ENCODE measurements at places on chromosomes 3 and 15.

- DNase-seq: no peak
Measured at GRCh38 chr3:184884359-184885017, 72.5 kb downstream of the VPS8 start.

DNA sequence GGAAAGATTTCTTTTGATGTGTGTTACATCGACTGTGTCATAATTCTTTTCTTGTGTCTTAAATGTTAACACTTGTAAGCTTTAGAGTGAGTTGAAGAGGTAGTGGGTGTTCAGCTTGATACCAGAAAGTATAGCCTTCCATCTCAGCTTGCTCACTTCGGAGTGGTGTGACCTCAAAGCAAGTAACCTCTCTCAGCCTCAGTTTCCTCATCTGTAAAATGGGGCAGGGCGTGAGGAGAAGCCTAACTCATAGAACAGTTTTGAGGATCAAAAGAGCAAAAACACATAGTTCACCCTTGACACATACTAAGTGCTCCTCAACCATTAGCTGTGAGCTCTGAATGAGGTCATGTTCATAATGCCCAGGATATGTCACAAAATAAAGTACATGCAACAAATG is 434.8 kb upstream of the PROK2 start:
- DNase-seq: no peak

- no peak for DNase-seq
Measured at GRCh38 chr15:41656188-41656587, 4.0 kb upstream of the MGA start.

- DNase-seq: no peak
Measured at GRCh38 chr3:157091083-157091833, 68.7 kb downstream of the CCNL1 start.

DNA sequence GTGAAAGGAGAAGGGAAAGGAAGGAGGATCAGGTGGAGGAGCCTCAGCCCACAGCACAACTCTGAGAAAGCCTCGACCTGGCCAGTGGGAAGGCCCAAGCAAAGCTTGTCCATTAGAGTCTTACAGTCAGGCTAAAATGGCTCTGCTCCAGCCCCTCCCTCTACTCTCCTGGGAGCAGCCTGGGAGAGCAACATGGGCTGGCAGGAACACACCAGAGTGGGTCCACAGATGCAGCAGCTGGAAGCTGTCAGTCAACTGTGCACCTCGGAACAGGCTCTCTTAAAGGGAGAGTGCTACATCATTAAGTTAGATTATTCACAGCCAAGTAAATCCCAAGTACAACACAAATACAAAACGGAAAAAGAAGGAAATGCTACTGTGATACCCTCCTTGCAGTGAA is 98.0 kb upstream of the LIMD1 start:
- no peak for DNase-seq

DNA sequence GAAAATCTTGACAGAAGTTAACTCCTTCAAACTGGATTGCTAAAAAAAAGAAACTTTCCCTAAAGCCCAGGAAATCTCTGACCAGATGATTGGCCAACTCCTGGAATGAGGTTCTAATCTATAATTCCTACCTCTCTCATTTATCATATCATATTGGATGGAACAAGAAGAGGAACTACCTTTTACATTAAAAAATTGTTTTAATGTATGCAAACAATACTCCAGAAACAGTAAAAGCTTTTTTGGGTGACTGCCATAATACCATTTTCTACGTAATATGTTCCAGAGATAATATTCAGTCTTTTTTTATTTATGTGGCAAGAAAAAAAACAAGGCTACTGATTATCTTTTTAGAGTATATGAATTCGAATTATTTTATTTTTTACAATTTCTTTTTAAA is 204.4 kb downstream of the TUSC7 start:
- no peak for DNase-seq

GRCh38 chr3:57559526-57559925 is 3.5 kb downstream of the PDE12 start:
- no peak for DNase-seq

- DNase-seq: no peak
Measured at GRCh38 chr3:47722859-47723258, 58.8 kb downstream of the SMARCC1 start.

DNA sequence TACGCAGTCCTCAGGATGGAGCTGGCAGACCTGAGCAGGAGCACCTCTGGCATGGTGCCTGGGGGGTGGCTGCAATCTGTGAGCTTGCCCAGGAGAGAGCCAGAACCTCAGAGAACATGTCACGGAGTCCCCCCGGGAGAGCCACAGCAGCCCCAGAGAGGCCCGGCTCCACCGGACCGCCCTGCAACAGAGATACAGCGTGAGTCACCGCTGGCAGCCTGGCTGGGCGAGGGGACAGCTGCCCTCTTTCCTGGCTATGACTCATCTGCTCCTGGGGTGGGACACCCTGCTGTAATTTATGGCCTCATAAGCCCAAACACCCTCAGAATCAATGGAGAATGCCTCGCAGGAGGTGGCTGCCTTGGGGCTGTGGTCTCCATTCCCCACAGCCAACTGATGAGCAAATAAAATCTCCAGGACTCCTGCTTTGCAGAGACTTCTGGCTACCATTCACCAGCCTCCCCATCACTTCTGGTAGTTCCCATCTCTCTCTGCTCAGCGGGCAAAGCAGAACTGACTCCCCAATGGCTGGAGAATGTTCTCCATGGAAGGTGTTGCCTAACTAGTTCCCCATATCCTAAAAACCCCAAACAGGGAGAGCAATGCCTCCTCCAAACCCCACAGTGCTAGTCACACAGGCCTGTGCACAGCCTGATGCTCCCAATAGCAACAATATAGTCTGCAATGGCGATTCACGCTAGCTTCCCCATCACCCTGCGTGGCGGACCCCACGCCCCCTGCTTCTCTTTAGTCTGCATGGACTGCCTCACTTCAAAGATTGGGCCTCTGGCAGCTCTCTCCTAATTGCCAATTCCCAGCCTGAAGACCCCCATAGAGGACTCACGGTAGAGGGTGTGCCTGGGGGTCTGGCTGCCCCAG is 21.6 kb downstream of the ACSBG1 start:
- DNase-seq: no peak

DNA sequence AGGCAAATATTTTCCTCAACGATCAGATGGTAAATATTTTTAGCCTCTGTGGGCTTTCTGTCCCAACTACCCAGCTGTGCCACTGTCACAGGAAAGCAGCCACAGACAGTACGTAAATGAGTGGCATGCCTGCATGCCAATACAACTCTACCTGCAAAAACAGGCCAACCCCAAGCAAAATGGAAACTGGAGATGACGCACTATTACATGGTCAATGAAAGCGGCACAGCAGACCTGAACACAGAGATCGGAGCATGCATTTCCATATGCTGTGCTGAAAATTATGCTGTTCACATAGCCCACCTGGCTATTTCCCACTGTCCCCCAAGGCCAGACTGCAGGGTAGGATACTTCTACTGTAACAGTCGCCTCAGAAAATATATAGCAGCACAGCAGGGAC is 57.8 kb downstream of the HERC2 start:
- no peak for DNase-seq

DNA sequence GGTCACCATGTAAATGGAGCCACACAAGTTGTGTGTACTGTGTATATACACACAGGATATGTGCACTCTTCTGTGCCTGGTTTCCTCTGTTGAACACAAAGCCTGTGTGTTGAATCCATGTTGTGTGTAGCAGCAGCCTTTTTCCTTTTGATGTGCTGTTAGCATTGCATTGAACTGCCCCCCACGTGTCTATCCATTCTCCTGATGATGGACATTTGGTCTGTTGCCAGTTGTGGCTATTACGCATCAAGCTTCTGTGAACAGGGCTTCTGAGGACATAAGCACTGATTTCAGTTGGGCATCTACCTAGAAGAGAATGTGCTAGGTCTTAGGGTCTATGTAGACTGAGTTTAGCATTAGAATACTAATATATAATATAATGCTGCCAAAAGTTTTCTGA is 77.4 kb downstream of the LSM3 start:
- DNase-seq: no peak

DNA sequence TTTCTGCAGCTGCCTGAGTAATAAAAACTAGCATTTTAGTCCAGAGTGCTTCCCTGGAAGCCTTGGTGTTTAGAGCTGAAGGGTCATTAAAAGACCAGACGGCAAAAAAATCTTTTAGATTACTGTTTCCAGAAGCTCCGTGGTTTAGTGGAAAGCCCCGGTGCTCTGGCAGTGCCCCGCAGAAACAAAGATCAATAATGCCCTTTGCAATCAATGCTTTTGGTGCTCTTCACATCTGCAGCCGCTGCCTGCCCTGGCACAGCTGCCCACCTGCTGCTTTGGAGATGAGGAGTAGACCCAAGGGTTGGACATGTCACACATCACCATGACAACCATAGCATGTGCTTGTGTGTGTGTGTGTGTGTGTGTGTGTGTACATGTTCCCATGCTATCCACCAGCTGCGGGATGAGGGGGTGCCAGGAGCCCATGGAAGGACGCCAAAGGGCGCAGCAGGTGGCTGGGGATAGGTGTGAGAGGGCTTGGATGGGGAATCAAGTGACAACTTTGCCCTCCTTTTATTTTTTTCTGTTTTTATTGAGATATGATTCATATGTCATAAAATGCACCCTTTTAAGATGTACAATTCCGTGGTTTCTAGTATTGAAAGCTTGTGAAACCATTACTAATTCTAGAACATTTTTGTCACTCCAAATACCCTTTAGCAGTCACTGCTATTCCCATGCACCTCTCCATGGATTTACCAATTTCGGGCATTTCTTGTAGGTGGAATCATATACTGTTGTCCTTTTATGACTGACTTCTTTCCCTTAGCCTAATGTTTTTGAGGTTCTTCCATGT is 75.7 kb upstream of the KLHL25 start:
- DNase-seq: no peak

GRCh38 chr15:70835415-70835814 is 18.5 kb downstream of the LARP6 start:
- DNase-seq: no peak

- no peak for DNase-seq
Measured at GRCh38 chr15:57382215-57382614, 5.9 kb downstream of the CGNL1 start.

DNA sequence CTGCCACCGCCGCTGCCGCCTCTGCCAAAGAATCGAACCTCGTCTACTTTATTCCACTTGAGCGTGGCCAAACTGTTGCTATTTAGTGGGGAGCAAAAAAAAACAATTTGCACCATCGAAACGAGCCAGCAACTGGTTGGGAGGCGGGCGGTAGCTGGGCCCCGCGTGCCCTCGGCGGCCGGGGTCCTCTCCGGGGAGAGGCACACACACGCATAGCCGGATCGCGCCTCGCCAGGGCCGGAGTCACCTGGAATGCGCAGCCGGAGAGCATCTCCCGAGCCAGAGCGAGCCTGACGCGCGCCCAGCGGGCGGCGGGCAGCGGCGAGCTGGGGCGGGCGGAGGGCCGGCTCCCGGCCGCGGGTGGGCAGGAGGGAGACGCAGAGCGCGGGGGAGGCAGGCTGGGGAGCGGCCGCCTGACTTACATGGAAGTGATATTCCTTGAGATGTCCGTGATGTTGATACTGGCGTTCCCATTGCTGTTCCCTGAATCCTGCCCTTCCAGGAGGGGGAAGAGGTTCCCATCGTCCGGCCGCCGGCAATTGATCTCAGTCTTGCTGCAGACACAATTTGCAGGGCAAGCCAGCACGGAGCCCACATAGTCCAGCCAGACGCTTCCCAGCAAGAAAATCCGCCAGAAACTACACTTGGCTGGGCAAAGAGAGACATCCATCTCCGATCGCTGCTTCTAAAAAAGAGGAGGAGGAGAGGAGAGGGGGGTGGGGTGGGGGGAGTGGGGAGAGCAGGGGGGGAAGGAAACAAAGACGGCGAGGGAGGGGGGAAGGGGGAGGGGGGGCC is 858 bp downstream of the NTRK3 start:
- DNase-seq: no peak

GRCh38 chr3:150409512-150410310 is 1.6 kb downstream of the TSC22D2 start:
- DNase-seq: peak; percentile 50

- no peak for DNase-seq
Measured at GRCh38 chr3:64160000-64160695, 65.1 kb downstream of the PRICKLE2 start.

- DNase-seq: no peak
Measured at GRCh38 chr3:23859012-23859743, 53.4 kb downstream of the UBE2E1 start.

- DNase-seq: no peak
Measured at GRCh38 chr15:91113030-91113429, 13.0 kb downstream of the SV2B start.

DNA sequence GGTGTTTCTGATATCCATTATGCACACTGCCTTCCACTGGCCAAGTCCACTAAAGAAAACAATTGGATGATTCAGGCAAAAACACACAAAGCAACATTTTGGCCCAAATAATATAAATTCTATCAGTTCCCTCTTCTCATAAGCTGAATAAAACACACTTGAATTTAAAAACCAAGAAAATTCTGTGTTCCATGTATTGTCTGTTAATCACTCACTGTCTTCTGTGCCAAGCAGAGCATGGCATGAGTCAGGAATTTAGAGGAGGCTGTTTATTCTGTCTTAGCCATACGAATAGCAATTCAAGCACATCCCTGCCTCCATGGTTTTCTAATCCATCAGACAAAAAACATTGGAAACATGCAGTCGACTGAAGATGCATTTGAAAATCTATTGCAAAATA is 215.6 kb upstream of the UMPS start:
- DNase-seq: no peak

DNA sequence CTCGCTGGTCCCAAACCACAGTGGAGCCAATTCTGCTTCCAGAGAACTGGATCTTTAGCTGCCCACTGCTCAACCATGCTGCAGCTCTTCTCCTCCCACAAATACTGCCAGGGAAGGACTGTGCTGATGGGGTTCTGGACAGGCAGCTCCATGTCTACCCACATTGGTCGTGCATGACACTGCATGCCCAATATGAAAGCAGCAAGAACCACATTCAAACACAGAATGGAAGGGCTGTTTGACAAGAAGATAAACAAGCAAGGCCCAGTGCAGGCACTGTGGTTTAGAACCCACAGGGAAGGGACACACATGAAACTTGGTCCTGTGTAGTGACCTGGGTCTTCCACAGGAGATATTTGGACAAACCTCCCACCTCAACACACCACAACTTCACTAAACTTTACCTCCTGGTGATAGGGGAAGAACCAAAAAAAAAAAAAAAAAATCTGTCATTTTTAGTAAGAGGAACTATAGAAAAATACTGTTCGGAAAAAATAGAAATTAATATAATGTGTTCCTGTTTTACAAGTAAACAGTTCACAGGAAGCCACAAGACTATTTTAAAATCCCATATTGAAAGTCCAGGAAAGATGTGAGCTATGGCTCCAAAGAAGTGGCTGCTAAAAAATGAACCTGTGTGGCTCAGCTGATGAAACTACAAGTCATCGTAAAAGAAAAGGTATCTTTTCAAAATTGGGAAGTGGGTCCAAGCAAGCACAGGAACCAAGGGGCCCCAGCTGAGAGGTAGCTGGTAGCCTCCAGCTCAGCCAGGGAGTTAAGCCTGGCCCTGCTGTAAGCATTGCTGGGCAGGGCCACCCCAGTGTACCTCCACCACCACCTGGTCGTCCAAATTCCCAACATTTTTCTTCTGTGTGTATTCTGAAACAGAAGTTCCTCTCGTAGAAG is 77.7 kb upstream of the ACAN start:
- no peak for DNase-seq

GRCh38 chr3:62665627-62666437 is 209.4 kb downstream of the CADPS start:
- DNase-seq: no peak

GRCh38 chr15:41292521-41292920 is 39.9 kb downstream of the OIP5 start:
- no peak for DNase-seq

GRCh38 chr15:58224068-58224467 is 85.9 kb downstream of the AQP9 start:
- no peak for DNase-seq

- no peak for DNase-seq
Measured at GRCh38 chr15:62886431-62887071, 156.0 kb upstream of the TPM1 start.

- DNase-seq: no peak
Measured at GRCh38 chr3:146308222-146308621, 57.3 kb upstream of the PLSCR4 start.
